ENCODE measurements at places on chromosomes 12 and 14.
A peak's percentile ranks its signal among the peaks of the same experiment; 100 is the strongest.

DNA sequence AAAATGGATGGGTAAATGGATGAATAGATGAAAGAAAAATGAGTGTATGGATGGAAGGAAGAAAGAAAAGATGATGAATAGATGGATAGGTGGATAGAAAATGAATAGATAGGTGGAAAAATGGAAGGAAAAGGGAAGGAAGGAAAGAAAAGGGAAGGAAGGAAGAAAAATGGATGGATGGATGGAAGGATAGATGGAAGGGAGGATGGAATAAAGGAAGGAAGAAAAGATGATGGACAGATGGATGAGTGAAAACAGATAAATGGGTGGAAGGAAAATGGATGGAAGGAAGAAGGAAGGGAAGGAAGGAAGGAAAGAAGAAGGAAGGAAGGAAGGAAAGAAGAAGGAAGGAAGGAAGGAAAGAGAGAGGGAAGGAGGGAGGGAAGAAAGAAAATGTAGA is 107.4 kb downstream of the DICER1 start:
- no peak for DNase-seq

- DNase-seq, result no peak
These were observed 123.5 kb downstream of the PTPRR start for GRCh38 chr12:70796989-70797388.

- DNase-seq, result peak; percentile 82
These were observed 36.2 kb upstream of the ATP23 start for GRCh38 chr12:57904848-57905811.

DNA sequence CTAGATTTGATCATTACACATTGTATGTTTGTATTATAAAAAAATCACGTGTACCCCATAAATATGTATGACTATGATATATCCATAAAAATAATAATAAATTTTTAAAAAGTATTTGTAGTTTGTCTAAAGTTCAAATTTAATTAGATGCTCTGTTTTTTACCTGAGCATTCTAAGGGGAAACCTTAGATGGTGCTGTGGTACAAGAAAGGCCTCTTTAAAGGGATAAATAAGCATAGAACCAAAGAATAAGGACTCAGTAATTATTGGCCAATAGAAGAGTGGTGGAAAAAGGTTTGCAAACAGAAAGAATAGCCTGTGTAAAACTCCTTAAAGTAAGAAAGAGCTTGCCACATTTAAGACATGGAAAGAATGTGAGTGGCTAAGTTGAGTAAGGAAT is 580.1 kb upstream of the SEL1L start:
- no peak for DNase-seq

DNA sequence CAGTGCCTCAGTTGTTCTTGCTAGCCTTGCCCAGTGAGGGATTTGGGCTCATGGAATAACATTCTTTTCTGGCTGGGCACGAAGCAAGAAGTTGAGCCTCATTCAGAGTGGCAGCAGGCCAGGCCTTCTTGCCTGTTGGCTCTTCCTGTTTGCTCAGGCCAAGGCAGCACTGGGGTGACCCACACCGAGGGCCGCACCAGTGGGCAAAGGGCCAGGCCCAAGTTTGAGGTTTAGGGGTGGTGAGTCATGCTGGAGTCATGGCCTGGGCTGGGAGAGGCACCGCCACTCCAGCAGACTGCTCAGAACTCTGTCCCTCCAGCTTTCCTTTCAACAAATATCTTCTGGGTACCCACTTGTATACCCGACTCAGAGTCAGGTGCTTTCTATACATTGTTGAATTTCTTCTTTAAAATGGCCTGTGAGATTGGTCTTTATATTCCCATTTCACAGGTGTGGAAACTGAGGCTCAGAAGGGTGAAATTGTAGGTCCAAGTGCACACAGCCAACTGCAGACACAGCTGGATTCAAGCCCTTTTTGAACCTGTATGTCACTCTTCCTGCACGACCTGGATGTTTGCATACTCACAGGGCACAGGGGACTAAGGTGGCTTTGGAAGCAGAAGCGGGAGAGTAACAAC is 279.4 kb downstream of the FOXN3 start:
- peak; percentile 25 for DNase-seq

DNA sequence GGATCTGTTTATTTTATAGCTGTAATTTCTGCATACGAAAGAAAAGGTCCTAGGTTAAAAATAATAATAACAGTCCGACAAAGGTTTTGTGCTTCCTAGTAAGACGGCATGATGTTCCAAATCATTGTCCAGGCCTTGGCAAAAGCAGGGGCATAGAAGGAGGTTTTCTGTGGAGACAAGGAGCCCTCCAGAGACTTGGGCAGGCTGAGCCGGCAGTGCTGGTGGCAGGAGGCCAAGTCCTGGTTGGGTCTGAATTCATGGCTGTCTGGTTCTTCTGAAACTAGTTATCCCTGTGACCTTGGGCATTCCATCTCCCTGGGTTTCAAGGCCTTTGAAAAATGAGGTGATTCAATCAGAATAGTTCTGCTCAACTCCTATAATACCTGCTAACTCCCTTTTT is 44.0 kb downstream of the KCNK13 start:
- DNase-seq, result no peak

- peak; percentile 43 for DNase-seq
These were observed 101.2 kb downstream of the EEA1 start for GRCh38 chr12:92827836-92828431.

DNA sequence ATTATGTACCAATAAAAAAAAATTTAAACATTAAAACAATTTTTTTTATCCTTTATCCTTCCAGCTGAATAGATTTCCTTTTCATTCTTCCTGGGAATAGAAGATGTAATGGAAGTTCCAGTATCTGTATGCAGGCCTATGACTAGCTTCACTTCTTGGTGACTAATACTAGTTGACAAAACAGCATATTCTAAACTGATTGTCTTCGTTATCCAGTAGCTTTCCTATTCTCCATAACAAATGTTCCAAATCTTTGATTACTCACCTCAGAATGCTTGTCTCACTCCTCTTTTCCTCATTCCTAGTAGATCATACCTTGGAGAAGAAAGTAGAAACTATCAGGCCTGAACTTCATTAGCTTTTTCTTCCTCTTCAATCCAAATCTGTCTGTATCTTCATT is 70.7 kb downstream of the PLEKHA5 start:
- no peak for DNase-seq

DNA sequence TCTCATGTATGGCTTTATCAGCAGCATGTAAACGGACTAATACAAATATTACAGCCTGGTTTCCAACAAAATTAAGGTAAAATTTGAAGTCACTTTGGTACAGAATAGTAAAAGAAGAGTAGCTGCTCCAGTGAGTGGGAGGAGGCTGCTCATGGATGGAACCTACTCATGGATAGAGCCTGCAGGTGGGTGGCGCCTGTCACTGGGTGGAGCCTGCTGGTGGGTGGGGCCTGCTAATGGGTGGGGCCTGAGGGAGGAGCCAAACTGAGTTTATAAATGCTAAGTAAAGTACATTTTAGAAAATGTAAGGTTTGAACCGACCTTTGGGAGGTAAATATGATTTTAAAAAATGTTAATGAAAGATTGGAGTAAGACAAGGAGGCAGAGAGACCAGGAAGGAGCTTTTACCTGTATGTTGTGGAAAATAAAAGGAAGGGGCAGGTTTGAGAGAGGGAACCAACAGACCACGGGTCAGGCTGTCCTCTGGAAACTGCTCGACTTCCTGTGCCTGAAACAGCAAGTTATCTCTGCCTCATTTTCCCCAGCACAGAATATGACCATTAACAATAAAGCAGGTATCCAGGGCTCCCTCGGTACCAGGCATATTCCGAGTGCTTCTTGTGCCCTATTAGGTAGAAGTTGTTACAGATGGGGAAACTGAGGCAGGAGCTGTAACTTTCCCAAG is 55.9 kb upstream of the SEL1L start:
- DNase-seq, result peak; percentile 31

GRCh38 chr12:115341442-115341841 is 657.5 kb upstream of the TBX3 start:
- DNase-seq, result peak; percentile 1

DNA sequence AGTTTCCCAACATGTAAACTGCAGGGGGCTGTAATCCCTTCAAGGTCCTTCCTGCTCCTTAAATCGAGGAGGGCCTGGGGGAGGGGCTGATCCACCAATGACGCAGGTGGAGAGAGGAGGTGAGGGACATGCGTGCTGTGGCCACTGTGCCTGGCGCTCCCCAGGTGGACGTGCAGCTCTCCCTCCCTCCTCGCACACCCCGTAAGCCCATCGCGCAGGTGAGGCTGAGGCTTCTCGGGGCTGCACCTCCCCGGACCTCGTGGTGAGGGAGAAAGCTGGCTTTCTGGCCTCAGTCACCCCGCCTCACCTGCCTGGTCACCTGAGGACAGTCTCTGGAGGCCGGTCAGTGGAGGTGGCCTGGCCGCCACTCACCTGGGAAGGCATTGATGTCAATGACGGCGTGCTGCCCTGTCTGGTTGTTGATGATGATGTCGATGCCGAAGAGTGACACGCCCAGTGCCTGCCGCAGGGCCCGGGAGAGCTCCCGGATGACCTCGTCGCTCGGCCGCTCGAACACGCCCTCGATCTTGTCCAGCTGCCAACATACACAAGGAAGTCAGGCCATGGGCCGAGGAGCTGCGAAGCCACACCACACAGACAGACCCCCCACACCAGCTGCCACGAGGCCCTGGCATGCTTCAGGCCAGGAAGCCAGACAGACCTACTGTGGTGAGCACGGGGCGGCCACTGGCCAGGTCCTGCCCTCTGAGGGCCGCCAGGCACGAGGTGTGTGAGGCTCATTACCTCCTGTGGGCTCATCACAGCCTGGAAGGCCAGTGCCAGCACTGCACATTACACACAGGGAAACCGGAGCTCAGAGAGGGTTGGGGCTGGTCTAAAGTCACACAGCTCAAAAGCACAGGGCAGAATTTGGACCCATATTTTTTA is 23.3 kb downstream of the CHGA start:
- DNase-seq, result no peak
